ENCODE measurements at places on chromosomes 13 and 19. TPM values are rescaled to one million over a fixed set of nuclear protein-coding genes. Genes with fewer than 3 reads are reported as not detected.

The ZSCAN4 gene
- total RNA-seq: not detected

DNA sequence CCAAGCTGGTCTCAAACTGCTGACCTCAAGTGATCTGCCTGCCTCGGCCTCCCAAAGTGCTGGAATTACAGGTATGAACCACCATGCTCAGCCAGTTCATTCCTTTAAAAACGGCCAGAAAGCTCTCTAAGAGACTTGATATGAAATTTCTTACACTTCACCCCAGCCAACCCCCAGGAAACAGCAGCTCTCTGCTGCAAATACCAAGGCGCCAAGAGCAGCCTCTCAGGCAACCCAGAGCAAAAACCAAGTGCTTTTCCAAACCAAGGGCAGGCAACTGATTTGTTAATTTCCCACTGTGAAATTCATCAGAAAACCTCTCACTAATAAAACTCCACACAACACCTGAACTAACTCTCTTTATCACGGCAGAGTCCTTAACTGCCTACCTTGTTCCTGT is 44.9 kb downstream of the LATS2 start:
- no peak for DNase-seq

- no peak for DNase-seq
Observed at GRCh38 chr13:49925881-49926418, 10.2 kb downstream of the SPRYD7 start.

The MBD3L5 gene
- total RNA-seq: not detected

The MIR17HG gene
- total RNA-seq: 8.7 TPM

Data from HT1080 (cell line).